ENCODE measurements at places on chromosomes 16 and 17.

GRCh38 chr16:48317614-48318315 lies 67.4 kb downstream of the SIAH1 start:
- no peak for DNase-seq

DNA sequence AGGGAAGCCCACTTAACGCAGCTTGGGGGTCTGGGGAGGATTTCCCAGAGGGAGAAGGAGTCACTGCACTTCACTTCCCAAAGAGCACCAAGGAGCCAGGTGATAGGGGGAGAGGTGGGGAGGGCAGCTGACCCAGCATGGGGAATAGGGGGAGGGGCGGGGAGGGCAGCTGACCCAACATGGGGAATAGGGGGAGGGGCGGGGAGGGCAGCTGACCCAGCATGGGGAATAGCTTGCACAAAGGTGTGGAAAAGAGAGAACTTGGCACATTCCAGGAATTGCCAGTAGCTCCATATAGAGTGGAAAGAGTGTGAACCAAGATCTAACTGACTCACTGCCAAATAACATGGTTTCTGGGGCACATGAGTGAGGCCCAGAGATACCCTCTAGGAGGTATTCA lies 110.3 kb downstream of the CCT6B start:
- DNase-seq = no peak

- DNase-seq = no peak
These were observed 85.6 kb downstream of the MSI2 start for GRCh38 chr17:57341611-57342540.

DNA sequence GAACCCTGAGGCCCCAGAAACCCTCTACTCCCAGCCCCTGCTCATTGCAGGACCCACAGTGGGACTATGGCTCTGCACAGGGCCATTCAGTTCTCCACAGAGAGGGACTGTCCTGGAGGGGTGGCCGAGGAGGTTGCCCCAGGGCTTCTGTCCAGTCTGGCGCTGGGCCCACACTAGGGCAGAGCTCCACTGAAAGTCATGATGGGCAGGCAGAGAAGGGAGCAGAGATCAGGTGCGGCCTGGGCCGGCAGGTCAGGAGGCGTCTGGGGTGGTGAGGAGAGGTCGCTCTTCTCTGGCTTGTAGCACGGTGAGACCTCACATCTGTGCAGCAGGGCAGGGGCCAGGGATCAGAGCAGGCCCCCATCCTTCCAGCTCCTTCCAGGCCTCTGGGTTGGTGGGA lies 13.0 kb upstream of the PIK3R6 start:
- DNase-seq = no peak

DNA sequence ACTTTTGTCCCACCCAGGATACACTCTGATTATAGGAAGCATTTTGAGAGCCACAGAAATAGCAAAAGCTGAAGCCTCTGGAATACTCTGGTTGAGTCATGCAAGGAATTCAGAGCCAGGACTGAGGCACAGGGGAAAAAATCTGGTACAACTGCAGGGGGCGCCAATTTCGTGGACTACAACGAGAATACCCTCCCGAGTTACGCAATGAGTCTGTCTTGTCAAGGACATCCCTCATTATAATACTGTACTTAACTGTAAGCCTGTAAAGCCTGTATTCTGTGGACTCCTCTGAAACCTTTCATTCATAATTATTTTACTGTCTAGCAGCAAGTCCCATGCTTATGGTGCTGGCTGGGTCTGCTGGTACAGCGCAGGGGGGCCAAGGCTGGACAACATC lies 7.8 kb downstream of the HOXB1 start:
- DNase-seq = no peak

DNA sequence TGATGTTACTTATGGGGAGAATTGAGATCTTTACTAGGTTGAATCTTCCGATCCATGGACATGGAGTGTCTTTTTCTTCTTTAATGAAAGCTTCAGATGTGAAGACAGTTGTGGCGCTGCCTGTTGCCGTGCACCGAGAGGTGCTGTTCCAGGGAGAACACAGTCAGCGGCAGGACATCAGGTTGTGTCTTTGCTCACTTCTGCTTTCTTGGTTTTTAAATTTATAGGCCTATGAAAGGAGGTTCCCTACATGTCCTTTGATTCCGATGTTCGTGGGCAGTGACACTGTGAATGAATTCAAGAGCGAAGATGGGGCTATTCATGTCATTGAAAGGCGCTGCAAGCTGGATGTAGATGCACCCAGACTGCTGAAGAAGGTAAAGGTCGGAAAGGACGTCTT lies 49.8 kb downstream of the SEC14L1 start:
- no peak for DNase-seq

GRCh38 chr16:50396761-50397535 lies 28.2 kb upstream of the BRD7 start:
- DNase-seq = no peak

DNA sequence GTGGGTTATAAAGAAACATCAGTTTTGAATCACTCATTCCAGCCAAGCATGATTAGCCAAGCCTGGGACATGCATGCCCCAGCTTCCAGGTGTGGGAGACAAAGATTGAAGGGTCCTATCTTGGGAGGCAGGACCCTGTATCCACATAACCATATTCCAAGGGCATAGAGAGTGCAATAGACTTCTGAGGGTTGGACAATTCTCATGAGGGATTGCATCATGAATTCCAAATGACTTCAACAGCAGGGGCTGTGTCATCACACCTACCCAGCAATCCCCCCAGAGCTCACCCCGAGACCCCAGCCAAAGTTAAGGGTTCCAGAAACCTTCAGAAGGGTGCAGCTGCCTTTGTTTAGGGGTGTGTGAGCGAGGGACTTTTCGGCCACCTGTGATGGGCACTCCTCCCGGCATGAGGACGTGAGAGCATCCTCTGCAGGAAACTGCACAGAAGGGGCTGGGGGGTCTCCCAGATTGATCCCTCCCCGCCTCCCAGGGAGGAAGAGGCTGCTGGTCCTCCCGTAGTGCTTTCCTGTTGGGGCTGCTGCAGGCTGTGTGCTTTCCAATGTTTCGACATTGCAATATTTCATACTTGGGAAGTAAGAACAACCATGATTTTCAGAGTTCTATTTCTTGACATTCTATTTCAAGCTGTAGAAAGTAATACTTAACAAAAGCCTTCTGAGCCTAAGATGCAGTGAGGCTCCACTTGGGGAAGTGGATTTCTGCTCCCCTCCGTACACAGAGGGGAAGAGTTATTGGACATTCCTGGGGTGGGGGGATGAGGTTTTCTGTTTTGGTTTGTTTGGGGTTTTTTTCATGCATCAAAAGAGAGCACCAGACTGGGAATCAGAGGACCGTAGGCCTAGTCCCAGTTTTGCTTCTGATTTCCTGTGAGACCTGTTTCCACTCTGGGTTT lies 13.3 kb upstream of the PITPNM3 start:
- no peak for DNase-seq

- DNase-seq = no peak
These were observed 9.6 kb downstream of the MT1X start for GRCh38 chr16:56691885-56692284.
